ENCODE measurements at places on chromosomes 13 and 19.

GRCh38 chr19:1366296-1366695 lies 17.4 kb upstream of the NDUFS7 start:
- DNase-seq = no peak

DNA sequence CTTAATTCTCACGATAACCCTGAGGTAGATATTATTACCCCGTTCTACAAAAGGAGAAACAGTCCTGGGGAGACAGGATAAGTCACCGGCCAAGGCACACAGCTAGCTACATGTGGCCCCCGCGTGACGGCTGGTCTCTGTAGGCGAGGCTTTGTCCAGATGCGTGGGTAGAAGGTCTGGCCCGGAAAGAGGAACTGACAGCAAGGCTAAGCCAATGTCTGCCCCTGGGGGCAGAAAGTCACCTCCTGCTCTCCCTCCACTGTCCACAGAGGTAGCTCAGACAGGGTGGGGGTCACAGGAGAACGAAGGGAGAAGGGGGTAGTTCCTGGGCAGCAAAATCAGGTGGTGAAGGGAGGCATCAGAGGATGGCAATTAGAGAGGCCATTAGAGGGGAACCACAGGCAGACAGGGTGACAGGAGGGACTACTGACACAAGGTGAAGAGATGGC lies 1.8 kb downstream of the APOC4 start:
- DNase-seq = no peak

- DNase-seq = no peak
Observed at GRCh38 chr13:31208559-31209122, 8.9 kb downstream of the B3GLCT start.

GRCh38 chr13:35711909-35712308 lies 235.4 kb upstream of the MAB21L1 start:
- DNase-seq = no peak

DNA sequence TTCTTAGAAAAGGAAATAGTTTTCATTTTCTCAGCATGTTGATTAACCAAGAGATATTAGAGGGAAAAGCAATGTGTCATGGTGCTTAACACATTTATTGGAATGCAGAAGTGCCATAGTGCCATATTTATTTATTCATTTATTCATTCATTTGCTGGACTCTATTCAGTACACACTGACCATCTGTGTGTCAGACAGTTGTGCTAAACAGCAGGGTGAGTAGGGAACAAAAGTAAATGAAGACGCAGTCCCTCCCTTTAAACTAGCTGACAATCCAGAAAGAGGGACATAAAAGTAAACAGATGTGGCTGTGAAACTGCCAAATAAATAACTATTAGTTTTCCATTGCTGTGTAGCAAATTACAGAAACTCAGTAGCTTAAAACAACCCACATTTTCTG lies 323.7 kb downstream of the MTUS2 start:
- DNase-seq = no peak

- DNase-seq = no peak
Observed at GRCh38 chr19:46201454-46202310, 27.9 kb upstream of the IGFL1 start.

Measured in stimulated activated CD8-positive, alpha-beta memory T cell treated with anti-CD3 and anti-CD28 coated beads, Interleukin-15, amount 100 ng/mL, for 24 hours (primary cell).